ENCODE measurements at places on chromosomes 4 and X.

DNA sequence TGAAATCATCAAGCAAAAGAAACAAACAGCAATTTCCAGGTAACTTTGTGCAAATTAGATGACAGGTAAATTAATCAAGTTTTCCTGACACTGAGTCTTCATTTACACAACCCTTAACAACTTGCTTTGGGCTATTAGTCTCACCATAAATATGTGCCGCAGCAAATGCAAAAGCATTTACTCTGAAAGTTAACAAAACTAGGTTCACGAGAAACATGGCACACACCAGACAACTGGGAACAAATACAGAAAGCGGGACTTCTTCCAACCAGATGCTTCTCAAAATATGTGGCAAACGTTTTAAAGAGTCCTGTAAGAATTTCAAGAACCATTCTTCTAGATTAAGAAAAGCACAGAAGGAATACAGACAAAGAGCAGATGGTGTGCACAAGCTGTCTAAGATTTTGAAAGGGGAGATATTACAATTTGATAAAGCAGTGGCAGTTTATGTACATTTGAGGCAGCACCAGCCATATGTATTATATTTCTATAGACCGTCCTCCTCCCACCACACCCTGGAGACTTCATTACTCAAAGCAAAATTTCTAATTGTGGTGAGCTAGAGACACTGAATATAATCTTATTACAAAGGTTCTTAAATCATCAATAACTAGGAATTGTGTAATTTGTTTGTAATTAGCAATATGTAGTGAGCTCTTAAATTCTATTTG, 192.5 kb upstream of the ADAMTS3 start:
- DNase-seq = no peak

- DNase-seq = no peak
Measured at GRCh38 chr4:24372881-24373280, 211.5 kb downstream of the DHX15 start.

GRCh38 chrX:13662355-13662791, 9.4 kb downstream of the TCEANC start:
- DNase-seq = no peak

GRCh38 chr4:119676101-119676500, 47.5 kb upstream of the PDE5A start:
- no peak for DNase-seq

- no peak for DNase-seq
Measured at GRCh38 chr4:38155589-38156294, 195.5 kb downstream of the PTTG2 start.

DNA sequence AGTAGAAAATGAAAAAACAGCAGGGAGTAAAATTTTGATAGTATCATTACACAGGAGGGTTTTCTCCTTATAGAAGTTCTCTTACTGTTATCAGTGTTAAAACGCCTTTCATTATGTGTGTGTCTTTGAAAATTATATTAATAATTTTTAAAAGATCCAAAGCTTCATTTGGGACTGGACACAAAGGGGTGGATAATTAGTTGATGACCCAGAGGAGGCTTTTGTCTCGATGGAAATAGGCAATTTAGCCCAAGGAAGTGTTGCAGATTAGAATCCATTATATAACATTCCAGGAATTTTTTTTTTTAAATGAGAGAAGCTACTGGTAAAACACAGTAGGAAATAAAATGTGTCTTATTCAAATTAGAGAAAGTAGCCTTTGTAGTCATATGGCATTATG, 1339.3 kb downstream of the FSTL5 start:
- DNase-seq = no peak

DNA sequence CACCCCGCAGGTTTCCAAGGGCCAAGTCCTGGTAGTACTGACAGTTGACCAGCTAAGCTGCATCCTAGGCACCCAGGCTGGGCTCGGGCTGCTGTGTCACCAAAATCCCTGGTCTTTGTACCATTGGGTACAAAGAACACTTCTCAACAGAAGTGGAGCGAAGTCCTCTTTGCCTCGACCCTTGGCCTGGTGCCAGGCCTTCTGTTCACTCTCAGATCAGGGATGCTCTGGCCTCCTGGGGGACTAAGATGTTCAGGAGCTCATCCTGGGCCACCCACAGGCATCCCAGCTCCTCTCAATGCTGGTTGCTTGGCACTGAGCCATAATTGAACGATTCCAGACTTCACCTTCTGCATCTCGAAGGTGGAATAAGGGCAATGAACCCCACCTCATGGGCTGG, 13.8 kb upstream of the SLC2A9 start:
- DNase-seq = no peak

- no peak for DNase-seq
Measured at GRCh38 chrX:42809569-42809968, 31.6 kb upstream of the PPP1R2C start.

DNA sequence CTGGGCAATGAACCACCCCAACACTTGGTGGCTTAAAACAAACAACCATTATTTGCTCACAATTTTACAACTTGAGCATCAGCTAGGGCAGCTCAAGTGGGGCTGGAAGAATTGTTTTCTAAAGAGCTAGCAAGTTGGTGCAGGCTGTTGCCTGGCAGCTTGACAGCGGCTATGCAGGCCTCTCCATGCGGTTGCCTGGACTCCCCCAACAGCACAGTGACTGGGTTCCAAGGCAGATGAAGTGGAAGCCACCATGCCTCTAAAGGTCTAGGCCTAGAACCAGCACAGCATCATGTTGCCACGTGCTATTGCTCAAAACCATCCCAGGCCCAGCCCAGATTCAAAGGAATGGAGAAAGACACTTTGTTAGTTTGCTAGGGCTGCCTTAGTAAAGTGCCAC, 114.8 kb downstream of the BCOR start:
- no peak for DNase-seq

- DNase-seq = no peak
Measured at GRCh38 chr4:38784141-38784540, 1.4 kb upstream of the TLR10 start.

DNA sequence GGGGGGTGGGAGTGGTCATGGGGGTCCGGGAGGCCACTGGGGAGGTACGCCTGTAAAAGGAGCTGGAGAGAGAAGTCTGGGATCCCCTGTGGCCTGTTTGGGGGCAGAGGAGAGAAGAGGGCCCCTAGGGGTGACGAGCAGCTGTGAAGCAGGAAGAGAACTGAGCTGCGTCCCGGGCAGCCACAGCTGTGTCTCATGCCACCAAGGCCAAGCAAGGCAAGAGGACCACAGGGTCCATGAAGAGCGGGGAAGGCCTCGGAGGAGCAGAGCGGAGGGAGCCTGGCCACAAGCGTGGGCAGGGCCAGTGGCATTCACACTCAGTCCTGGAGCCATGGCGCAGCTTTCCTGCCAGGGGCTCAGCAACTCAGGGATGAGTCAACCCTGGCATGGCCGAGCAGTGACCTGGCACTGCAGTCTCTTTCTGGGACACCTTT, 13.6 kb upstream of the NAT8L start:
- no peak for DNase-seq

DNA sequence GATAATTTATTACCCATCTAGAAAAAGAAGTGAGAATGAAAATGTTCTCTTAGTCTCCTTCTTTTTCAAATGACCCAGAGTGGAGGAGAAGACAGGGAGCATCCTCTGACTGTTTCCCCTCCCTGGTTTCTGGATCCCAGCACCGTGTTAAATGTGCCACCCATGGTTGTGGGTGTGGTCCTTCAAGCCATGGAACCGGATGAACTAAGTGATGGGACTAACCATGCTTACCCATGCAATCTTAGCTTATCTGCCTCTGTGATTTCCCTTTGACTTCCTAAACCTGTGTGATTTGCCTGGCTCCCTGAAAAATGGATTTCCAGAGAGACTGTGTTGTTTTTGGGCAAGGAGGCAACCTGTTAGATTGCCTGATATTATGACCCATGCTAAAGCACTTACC, 437.1 kb downstream of the MAGEB5 start:
- no peak for DNase-seq

GRCh38 chr4:152680988-152681603, 1.3 kb upstream of the TMEM154 start:
- DNase-seq = peak; percentile 72

- DNase-seq = no peak
Measured at GRCh38 chrX:83469551-83469950, 38.5 kb upstream of the POU3F4 start.

DNA sequence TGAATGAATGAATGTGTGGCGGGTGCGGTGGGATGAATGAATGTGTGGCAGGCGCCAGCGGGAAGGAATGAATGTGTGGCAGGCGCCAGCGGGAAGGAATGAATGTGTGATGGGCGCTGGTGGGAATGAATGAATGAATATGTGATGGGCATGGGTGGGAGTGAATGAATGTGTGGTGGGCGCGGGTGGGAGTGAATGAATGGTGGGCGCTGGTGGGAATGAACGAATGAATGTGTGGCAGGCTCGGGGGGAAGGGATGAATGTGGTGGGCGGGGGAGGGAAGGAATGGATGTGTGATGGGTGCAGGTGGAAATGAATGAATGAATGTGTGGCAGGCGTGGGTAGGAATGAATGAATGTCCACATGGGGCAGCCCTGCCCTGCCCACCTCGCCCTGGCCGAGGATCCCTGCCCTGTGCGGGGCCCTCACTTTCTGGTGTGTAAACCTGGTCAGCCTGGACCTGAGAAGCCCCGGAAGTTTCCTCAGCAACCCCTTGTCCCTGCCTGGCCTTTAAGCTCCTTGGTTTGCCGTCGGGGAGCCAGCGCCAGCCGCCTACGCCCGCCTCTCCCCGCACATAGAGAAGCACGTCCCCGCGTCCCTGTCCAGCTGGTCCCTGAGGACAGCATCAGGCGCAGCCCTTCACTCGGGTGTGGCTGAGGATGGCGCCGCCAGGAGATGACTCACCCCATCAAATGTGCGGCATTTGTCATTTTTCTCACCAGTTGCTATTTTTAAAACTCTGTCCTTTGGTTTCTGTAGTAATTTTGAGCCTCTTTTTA, 112.8 kb upstream of the LRPAP1 start:
- DNase-seq = no peak

DNA sequence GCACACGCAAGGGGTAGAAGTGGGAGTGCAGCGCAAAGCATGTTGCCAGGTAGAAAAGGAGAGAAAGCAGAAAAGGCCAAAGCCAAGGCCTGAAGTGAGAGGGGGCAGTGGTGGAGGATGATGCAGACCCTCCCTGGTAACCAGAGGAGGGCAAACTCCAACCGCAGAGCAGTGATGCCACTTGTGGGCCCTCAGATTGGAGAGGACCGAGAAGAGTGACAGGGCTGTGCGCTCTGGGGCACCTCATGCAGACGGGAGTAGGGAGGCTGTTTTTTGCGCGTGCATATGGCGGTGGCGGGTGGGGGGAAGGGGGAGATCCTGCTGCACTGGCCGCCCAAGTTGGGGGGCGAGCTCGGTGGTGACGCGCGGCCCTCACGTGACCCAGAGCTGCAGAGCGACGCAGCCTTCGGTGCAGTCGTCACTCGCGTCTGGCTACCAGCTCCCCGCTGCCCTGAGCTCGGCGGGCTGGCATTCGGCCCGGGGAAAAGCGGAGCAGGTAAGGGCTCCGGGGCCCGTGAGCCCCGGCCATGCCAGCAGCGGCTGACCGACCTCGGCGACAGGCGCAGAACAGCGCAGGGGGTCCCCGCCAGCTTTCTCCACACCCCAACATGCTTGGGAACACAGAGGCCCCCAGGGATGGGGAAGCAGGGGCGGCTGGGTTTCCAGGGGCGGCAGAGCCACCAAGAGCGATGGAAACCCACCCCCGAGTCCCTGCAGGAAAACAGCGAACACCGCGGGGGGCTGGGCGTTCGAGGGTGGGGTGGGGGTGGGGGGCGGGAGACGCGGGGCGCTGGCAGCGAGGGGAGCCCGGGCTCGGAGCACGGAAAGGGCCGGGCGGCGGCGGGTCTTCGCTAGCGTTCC, at the start of gene BEX3:
Gene BEX3 (plus strand): TSS at position 421 of the 861 bp plus-strand sequence. CDS start 984 bp downstream, outside the sequence.
- no peak for DNase-seq

GRCh38 chrX:41906515-41907187, 16.7 kb downstream of the CASK start:
- DNase-seq = no peak

- no peak for DNase-seq
Measured at GRCh38 chrX:125394449-125394848, 74.8 kb downstream of the TEX13C start.

DNA sequence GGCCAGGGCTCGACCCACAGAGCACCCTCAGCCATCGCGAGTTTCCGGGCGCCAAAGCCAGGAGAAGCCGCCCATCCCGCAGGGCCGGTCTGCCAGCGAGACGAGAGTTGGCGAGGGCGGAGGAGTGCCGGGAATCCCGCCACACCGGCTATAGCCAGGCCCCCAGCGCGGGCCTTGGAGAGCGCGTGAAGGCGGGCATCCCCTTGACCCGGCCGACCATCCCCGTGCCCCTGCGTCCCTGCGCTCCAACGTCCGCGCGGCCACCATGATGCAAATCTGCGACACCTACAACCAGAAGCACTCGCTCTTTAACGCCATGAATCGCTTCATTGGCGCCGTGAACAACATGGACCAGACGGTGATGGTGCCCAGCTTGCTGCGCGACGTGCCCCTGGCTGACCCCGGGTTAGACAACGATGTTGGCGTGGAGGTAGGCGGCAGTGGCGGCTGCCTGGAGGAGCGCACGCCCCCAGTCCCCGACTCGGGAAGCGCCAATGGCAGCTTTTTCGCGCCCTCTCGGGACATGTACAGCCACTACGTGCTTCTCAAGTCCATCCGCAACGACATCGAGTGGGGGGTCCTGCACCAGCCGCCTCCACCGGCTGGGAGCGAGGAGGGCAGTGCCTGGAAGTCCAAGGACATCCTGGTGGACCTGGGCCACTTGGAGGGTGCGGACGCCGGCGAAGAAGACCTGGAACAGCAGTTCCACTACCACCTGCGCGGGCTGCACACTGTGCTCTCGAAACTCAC, 3.6 kb downstream of the MID1IP1 start:
- no peak for DNase-seq

- peak; percentile 24 for DNase-seq
Measured at GRCh38 chrX:150429594-150429993, 66.5 kb downstream of the MAMLD1 start.

GRCh38 chrX:44330227-44330626, 13.2 kb downstream of the EFHC2 start:
- no peak for DNase-seq

- no peak for DNase-seq
Measured at GRCh38 chr4:9880406-9881197, 99.2 kb downstream of the DRD5 start.

DNA sequence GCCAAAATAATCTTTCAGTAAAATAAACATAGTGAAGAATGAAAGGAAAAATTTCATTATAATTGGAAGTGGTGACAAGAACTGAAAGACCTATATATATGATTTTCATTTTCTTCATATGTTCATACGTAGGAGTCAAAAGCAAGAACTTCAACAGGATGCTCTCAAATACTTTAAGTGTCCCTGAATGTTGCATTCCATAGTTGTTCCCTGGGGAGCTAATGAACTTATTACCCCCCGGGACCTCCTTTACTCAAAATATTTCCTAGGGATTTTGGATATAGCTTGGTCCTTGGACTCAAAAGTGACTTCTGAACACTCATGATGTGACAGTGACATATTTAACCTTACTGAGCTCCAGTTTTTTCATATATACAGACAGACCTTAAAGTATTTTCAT, 44.9 kb upstream of the NDST4 start:
- no peak for DNase-seq

GRCh38 chr4:25100021-25100555, 60.2 kb downstream of the SEPSECS start:
- DNase-seq = no peak

Measured in non-pigmented ciliary epithelial cell (primary cell).